ENCODE measurements at places on chromosomes 7 and 10. TPM values are rescaled to one million over a fixed set of nuclear protein-coding genes. Genes with fewer than 3 reads are reported as not detected.

GRCh38 chr7:44531421-44532380 lies 9.4 kb downstream of the NPC1L1 start:
- no peak for DNase-seq

DNA sequence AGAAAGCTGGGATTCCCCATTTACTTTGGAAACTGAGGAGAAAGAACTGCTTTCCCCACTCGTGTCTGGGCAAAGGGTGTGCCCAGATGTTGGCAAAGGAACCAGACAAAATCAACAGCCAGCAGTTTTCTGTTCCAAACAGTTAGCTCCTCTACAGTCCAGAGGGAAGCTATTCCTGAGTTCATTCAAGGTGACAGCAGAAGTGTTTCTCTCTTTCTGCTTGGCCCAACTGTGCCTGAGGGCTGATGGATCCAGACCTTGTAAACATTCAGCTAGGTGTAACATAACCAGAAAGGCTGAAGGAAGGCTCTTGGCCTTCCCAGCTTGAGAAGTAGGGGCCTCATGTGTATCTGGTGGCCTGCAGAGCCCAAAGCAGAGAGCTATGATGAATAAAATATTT lies 7.0 kb upstream of the ALDH18A1 start:
- DNase-seq = no peak

TSPAN12 gene
- total RNA-seq = 25.3 TPM

DNA sequence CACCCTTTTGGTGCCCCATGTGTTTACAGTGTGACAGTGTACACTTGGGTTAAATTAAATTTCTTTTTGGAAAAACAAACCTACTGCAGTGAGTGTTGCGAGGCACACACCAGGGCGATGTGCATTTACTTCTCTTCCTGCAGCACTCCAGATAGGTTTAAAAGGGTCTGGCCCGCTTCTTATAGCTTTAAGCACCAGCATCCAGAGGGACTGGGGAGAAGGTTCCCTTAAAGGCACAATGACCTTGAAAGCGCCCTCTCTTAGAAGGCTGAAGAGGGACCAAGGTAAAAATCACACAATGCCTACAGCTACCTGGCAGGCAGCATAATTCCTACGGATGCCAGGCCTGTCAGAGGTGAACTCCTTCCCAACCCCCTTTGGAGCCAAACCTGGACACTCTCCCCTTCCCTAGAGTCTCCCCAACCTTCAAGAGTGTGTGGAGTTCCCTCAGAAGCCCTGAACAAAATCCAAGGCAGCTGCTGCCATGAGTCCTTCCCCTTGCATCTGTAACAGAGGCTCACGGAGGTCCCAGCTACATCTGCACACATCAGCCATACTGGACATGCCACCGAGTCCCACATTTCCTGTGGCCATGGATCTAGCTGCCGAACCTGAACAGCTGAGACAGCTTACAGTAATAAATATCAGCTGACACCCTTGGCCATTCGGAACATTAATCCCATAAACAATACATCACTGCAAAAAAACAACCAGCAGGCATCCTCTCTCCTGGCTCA lies 33.2 kb downstream of the TRIM8 start:
- no peak for DNase-seq

CCDC146 gene
- total RNA-seq = 8.2 TPM

ATG9B gene
- not detected for total RNA-seq
